Stomach (tissue), 19 donors: ENCODE measurements at places on chromosomes 16 and 17. TPM values are rescaled to one million over a fixed set of nuclear protein-coding genes. Genes with fewer than 3 reads are reported as not detected.

DNA sequence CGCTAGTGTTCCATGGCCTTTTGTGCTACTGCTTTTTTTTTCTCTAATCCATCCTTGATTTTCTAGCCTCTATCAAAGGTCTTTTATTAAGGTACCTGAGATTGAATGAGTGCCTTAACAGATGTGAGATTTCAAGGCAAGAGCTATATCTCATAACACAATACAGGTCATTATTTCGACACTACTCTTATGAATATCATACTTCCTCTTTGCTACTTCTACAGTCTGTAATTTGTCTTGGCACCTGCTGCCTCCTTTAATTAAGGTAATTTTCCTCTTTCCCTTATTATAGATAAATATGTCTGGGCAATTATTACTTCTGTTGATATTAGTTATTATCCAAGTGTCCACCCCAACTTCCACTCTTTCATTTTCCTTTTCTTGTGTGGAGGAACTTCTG lies 5.3 kb downstream of the KRT28 start:
- H3K36me3 ChIP-seq: no peaks in the 10 kb centered on the region
- no peak overlapping the region for H3K4me3 ChIP-seq
- no peaks in the 10 kb centered on the region for H3K27me3 ChIP-seq
- DNase-seq: no peak
- no peaks in the 10 kb centered on the region for H3K4me1 ChIP-seq

DNA sequence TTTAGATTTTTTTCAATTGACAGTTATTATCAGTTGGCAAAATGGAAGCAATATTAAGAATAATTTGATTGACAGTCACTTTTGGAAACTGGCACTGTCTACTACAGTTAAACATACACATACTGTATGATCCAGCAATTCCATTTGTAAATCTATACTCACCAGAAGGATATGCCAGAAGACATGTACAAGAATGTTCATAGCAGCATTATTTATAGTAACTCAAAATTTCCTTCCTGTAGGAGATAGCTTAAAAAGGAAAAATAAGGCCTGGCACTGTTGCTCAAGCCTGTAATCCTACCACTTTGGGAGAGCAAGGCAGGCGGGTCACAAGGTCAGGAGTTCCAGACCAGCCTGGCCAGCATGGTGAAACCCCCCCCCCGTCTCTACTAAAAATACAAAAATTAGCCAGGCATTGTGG lies 89.3 kb downstream of the VMP1 start:
- peaks cover 5% of the 10 kb centered on the region for H3K36me3 ChIP-seq
- no peak overlapping the region for H3K4me3 ChIP-seq
- H3K27me3 ChIP-seq: no peaks in the 10 kb centered on the region
- DNase-seq: no peak

DNA sequence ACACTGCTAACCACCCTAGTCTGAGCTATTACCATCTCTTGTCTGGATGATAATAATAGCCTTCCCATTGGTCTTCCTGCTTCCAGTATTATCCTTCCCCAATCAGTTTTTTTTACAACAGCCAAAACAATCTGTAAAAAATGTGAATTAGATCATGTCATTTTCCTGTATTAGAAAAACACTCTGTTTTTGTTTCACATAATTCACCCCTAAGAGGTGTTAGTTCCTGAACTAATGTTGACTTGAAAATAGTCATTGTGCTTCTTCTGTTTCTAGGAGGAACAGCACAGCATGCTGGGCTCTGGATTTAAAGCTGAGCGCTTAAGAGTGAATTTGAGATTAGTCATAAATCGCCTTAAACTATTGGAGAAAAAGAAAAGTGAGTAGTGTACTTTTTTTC lies 20.0 kb downstream of the IST1 start:
- H3K4me3 ChIP-seq: no peak overlapping the region
- DNase-seq: no peak
- H3K27ac ChIP-seq: no peak overlapping the region
- H3K27me3 ChIP-seq: no peaks in the 10 kb centered on the region
- peaks cover 62% of the 10 kb centered on the region for H3K36me3 ChIP-seq
- peaks cover 92% of the 10 kb centered on the region for H3K4me1 ChIP-seq

DNA sequence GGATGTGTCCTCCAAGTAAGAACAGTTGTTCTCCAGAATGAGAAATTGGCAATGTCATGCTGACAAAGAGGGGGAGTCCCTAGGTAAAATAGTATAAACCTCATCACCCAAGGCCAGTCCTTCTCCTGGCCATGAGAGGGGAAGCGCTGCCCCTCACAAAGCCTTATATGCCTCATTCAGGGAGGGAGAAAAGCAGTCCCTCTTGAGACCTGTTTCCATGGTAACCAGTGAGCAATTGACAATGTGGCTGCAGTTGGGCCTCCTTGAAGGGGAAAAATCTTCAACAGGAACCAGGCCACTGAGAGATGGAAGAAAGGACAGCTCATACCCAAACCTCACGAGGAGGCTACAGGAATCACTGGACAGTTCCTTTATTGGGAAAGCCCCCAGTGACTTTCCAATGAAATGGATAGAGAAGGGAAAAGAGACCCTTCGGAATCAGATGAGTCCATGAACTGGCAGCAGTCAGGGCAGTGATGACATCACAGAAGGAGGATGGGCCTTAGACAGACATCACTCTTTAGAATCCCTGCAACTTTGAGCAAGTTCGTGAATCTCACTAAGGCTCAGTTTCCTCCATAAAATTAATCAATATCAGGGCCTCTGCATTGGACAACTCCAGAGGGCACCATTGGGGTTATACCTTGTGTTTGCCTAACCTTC lies 275.7 kb downstream of the TOX3 start:
- no peaks in the 10 kb centered on the region for H3K27me3 ChIP-seq
- no peak overlapping the region for H3K4me3 ChIP-seq
- no peaks in the 10 kb centered on the region for H3K36me3 ChIP-seq
- no peak overlapping the region for H3K27ac ChIP-seq
- DNase-seq: no peak

GRCh38 chr16:67155295-67156142 lies 4.2 kb downstream of the TRADD start:
- H3K27me3 ChIP-seq: no peaks in the 10 kb centered on the region
- DNase-seq: peak; percentile 83
- H3K36me3 ChIP-seq: peaks cover 8% of the 10 kb centered on the region
- no peak overlapping the region for H3K4me3 ChIP-seq

DNA sequence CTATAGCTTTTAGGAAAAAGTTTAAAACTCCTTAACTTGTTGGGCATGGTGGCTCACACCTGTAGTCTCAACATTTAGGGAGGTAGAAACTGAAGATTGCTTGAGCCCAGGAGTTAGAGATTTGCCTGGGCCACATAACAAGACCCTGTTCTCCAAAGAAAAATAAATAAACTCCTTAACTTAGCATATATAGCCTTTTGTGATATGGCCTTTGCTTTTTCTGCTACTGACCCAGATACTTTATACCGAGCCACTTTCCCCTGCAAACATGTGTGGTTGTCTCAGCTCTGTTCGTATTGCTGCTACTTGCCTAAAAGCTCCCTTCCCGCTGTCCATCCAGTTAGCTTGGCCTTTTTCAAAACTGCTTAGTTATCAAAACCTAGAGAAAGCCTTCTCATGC lies 51.0 kb downstream of the GAN start:
- H3K4me1 ChIP-seq: no peaks in the 10 kb centered on the region
- DNase-seq: no peak
- peaks cover 88% of the 10 kb centered on the region for H3K36me3 ChIP-seq
- no peaks in the 10 kb centered on the region for H3K27me3 ChIP-seq

- no peaks in the 10 kb centered on the region for H3K36me3 ChIP-seq
- no peak overlapping the region for H3K27ac ChIP-seq
- H3K4me3 ChIP-seq: no peak overlapping the region
- H3K4me1 ChIP-seq: peaks cover 7% of the 10 kb centered on the region
Observed at GRCh38 chr16:359067-359763, 6.7 kb upstream of the AXIN1 start.

DNA sequence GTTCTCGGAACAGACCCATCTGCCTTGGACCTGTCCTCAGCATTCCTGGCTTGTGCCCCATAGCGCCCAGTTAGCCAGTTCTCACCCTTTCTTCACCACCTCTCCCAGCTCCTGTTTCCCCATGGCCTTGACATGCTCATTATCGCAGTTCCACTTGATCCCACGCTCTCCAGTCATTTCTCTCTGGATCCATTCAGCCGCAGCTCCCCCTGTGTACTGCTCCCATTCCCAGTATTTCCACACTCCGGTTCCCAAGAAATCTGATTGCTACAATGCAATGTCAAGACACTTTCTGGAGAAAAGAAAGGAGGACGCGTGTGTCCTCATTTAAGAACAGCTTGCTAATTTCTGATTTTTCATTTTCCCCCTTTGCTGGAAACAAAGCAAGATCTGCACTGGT lies 55.4 kb downstream of the TMEM186 start:
- H3K27ac ChIP-seq: no peak overlapping the region
- peaks cover 11% of the 10 kb centered on the region for H3K4me1 ChIP-seq
- H3K27me3 ChIP-seq: no peaks in the 10 kb centered on the region
- no peak overlapping the region for H3K4me3 ChIP-seq

DNA sequence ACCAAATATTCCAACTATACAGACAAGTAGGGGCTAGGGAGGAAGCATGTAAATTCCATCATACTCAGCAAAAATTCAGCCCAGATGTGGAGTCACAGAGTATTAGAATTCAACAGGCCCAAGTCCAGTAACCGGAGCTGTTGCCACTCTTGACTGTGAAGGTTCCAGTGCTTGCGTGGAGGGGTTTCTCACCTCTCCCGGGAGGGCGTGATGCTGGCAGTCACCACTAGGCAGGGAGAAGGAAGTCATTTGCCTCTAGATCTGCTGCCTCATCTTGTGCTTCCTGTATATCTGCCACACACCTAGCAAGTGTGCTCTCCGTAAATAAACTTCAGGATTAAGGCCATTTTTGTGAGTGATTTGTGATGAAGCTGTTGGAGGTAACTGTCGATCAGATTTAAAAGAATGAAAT lies 1.0 kb upstream of the CKLF start:
- DNase-seq: no peak
- peaks cover 47% of the 10 kb centered on the region for H3K4me1 ChIP-seq
- no peaks in the 10 kb centered on the region for H3K27me3 ChIP-seq
- H3K27ac ChIP-seq: peak overlapping the region; percentile 99
- H3K36me3 ChIP-seq: peaks cover 12% of the 10 kb centered on the region

GRCh38 chr16:48852458-48852857 lies 242.5 kb upstream of the N4BP1 start:
- no peaks in the 10 kb centered on the region for H3K36me3 ChIP-seq
- no peaks in the 10 kb centered on the region for H3K4me1 ChIP-seq
- no peak overlapping the region for H3K4me3 ChIP-seq
- no peak overlapping the region for H3K27ac ChIP-seq
- H3K27me3 ChIP-seq: no peaks in the 10 kb centered on the region

DNA sequence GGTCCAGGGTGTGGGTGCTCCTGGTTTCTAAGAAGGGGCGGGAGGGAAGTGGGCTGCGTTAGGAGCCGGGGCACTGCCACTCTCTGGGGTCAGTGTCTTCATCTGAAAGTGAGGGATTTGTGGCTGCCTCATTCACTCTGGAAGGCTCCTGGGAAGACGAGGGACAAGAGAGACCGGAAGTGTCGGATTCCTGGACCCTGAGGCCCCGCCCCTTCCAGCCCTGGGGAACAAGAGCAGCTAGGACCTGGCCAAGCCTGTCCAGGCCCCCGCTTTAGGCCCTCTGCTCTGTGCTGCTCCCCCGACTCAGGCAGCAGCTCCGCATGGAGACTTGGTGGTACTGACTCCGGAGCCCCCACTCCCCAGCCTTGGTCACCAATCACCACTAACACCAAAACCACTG lies 6.5 kb downstream of the LGALS3BP start:
- no peak overlapping the region for H3K27ac ChIP-seq
- H3K27me3 ChIP-seq: no peaks in the 10 kb centered on the region
- DNase-seq: no peak
- H3K36me3 ChIP-seq: peaks cover 56% of the 10 kb centered on the region
- peaks cover 66% of the 10 kb centered on the region for H3K4me1 ChIP-seq

DNA sequence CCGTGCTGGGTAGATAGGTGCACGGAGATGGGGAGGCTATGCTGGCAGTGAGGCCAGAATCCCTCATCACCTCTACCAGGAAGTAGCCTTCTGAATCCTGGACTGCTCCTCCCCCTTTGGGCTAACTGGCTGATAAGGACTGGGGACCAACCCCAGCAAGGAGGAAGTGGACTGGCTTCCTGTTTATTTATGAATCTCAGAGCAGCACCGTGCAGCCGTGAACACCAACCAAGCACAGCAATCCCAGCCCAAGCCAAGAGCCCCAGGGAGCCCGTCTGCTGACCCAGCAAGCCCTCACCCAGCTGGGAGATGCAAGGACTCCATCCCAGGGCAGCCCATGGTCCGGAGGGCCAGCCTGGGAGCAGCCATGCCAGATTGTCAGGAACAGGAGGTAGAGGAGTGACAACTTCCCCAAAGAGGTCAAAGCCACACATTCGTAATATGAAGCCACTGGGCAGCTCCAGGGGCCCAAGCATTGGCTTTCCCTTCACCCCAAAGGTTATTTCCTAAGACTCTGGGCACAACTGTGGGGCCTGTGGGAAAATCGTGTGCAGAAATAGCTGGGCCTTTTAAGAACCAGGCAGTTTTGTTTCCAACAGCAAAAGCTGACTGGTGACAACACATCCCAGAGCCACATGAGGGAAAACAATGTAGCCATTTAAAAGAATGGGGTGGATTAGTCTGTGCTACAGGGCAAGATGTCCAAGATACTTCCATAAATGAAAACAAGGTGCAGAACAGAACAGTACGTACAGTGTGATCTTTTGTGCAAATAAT lies 23.9 kb downstream of the PHB1 start:
- peaks cover 45% of the 10 kb centered on the region for H3K4me1 ChIP-seq
- H3K4me3 ChIP-seq: no peak overlapping the region
- H3K36me3 ChIP-seq: no peaks in the 10 kb centered on the region

DNA sequence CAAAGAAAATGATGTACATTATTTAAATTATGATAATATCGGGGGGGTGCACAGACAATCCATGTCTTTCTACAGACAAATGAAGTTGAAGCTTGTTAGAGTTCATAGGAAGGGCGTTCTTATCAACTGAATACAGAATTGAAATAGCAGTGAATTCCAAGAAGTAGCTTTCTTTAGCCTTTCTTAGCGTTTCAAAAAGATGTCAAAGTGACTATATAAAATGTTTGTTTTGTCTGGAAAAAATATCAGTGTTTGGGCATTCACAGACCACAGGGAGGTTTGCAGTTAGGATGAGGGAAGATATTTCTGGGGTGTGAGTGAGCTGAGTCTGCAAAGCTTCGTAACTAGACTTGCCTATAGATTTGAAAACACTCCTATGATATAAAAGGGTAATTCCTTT lies 55.0 kb downstream of the STX8 start:
- DNase-seq: no peak
- H3K27ac ChIP-seq: no peak overlapping the region
- no peaks in the 10 kb centered on the region for H3K36me3 ChIP-seq

Gene ZNHIT3
- 0.87 TPM for total RNA-seq

Gene HCRT
- not detected for total RNA-seq

Gene AOC3
- total RNA-seq: 45.5 TPM

Gene IRX6
- total RNA-seq: not detected

Gene CDH1
- 188 TPM for total RNA-seq

Gene SOX8
- total RNA-seq: 0.45 TPM

Gene KRTAP4-1
- not detected for total RNA-seq

Gene IQCK
- total RNA-seq: 100.0 TPM

Gene TMEM238L
- 72.4 TPM for total RNA-seq

Gene CPNE7
- 2.0 TPM for total RNA-seq

Gene TBC1D3C
- total RNA-seq: not detected

Gene KRTAP2-3
- not detected for total RNA-seq
